ENCODE measurements at places on chromosomes 16 and 17.

DNA sequence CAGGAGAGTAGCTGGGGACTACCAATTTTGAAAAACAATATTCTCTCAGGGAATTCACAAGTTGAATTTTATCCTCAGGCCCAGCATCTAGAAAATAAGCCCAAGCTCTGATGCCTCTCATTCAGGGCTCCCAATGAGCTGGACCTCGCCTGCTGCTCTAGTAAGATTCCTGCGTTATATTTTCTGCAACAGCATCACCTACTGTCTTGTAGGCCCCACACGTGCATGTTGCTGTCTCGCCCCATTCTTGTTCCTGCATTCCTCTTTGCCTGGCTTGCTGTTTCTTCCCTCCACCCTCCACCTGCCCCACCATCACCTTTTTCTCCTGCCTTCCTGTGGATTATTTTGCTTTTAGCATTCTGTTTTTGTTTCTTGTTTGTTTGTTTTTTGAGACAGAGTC is 8.3 kb upstream of the ST6GALNAC2 start:
- DNase-seq, result no peak

- DNase-seq, result peak; percentile 73
Observed at GRCh38 chr16:3187798-3188674, at the start of gene OR1F1. Gene OR1F1 (plus strand): TSS chr16:3188204.

GRCh38 chr17:77326636-77327035 is 185.9 kb downstream of the SEC14L1 start:
- DNase-seq, result no peak

- DNase-seq, result no peak
Observed at GRCh38 chr16:84246679-84247077, 6.9 kb upstream of the KCNG4 start.

- DNase-seq, result peak; percentile 17
Observed at GRCh38 chr17:3440451-3440850, 6.8 kb upstream of the OR1E2 start.

DNA sequence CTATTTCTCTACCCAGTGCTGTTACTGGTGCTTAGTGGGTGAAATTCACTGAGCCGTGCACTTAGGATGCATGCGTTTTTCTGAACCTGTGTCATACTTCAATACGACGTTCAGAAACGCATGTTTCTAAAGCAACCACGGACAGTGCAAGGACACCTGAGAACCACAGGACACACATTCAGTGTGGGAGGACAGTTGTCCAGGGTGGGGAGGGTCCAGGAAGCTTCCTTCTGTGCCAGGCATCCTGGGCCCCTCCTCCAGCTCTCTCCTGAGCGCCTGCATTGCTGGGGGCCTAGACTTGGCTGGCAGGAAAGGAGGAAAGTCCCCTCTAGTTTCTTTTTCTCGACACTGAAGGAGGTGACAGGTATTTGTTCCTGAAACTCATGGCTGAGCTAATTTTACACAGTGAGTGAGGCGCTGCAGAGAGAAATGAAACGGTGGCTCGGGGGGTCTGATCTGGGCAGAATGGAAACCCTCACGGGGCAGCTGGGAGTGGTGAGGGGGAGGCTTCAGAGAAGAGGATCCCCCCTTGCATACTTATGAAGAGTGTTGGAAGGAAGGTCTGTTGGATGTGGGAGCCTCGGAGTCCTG is 89.9 kb downstream of the IRF8 start:
- DNase-seq, result no peak

DNA sequence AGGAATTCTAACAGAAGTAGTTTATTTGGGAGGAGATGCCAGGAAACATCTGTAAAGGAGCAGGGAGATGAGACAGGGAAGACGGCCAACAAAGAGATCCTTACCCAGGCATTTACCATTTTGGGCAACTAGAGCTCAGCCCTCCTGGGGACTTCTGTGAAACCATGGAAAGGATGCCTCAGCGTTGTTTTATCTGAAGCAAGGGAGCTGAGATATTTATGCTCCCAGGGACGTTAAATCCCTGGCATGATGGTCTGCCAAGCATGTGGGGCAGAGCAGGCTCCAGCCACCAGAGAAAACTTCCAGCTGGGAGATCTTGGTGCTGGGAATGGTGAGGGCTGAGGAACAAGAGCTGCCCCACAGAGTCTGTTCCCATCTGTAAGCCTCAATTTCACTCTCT is 114.8 kb upstream of the FOXF1 start:
- no peak for DNase-seq

GRCh38 chr17:64092952-64093451 is 36.9 kb downstream of the ERN1 start:
- no peak for DNase-seq

GRCh38 chr17:35725058-35725457 is 6.4 kb upstream of the RASL10B start:
- DNase-seq, result no peak

GRCh38 chr17:82246365-82247181 is 17.7 kb downstream of the SLC16A3 start:
- peak; percentile 91 for DNase-seq

DNA sequence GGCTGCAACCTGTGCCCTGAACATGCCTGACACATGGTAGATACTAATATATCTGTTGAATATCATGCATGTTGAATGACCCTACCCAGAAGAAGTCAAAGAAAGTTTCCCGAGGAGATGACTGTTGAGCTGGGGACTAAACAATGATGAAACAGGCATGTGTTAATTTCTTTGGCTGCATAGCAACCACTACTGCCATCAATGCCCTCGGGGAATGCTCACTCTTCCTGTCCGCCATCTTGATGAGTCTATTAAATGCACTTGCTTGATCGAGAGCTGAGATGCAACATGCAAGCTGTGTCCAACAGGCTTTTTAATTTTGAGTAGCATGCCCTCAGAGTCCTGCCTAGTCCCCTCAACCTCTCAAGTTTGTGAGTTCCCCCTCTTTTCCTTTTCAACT is 31.3 kb downstream of the GRIN2A start:
- peak; percentile 7 for DNase-seq

GRCh38 chr16:88782454-88783390 is 2.3 kb downstream of the PIEZO1 start:
- peak; percentile 84 for DNase-seq

DNA sequence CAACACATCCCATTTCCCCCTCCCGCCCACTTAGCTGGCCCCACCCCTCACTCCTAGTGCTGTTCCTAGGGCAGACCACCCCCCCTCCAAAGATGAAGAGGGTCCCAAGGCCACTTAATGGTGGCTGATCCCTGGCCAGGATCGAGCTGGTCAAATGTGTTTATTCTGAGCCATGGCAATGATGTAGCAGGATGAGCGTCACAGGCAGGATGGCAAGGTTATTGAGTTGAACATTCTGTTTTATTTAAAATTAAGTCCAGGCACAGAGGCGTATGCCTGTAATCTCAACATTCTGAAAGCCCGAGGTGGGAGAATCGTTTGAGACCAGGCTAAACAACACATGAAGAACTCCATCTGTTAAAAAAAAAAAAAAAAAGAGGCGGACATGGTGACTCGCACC is 12.2 kb downstream of the ZNF423 start:
- DNase-seq, result no peak

- peak; percentile 64 for DNase-seq
Observed at GRCh38 chr17:32123782-32124181, 18.5 kb upstream of the RHOT1 start.

DNA sequence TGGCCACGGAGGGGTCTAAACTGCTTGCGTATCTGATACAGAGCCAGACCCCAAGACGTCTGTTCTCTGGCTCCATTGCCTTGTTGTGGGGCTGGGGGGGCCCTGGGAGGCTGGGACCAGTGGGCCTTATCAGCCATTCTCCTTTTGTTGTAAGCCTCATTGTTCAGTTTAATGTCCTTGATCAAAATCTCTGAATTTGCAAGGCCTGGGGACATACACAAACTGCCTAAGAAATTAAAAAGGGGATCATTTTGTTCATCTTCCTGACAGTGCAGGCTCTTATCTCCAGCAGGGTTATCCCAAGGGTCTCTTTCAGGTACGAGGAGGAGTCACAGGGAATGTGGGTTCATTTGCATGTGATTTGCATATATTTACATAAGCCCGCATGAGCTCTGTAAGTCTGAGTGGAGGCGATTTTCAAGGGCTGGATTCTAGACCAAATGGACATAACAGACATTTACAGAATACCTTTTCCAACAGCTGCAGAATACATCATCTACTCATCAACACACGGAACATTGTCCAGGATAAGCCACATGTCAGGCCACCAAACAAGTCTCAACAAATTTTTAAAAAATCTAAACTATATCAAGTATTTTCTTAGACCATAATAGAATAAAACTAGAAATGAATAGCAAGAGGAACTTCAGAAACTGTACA is 269.8 kb downstream of the RBFOX1 start:
- DNase-seq, result no peak
